Adrenal gland (tissue), 19 donors: ENCODE measurements at places on chromosomes 16 and 17.
A peak's percentile ranks its signal among the peaks of the same experiment; 100 is the strongest.

DNA sequence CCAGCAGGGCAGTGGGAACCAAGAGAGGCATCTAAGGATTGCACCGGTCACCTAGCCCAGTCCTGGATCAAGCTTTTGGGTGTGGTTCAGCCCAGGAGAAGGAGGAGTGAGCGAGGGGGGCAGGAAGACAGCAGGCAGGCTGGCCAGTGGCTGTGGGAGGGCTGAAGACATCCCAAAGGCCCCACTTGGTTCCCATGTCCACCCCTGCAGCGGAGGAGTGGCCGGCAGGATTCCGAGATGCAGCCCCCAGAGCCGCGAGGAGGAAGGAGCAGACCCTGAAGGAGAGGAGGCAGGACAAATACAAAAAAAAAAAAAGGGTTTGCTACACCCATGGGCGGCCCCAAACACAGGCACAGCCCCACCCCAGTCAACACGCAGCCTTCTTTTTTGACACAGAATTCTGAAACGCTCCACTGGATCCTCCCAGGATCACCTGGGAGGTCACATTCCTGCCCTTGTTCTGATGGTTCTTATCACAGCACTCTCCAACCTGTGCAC, 1.1 kb upstream of the SLC47A2 start:
- DNase-seq: no peak

- DNase-seq: no peak
These were observed 8.4 kb upstream of the ARHGAP17 start for GRCh38 chr16:25023556-25023955.

DNA sequence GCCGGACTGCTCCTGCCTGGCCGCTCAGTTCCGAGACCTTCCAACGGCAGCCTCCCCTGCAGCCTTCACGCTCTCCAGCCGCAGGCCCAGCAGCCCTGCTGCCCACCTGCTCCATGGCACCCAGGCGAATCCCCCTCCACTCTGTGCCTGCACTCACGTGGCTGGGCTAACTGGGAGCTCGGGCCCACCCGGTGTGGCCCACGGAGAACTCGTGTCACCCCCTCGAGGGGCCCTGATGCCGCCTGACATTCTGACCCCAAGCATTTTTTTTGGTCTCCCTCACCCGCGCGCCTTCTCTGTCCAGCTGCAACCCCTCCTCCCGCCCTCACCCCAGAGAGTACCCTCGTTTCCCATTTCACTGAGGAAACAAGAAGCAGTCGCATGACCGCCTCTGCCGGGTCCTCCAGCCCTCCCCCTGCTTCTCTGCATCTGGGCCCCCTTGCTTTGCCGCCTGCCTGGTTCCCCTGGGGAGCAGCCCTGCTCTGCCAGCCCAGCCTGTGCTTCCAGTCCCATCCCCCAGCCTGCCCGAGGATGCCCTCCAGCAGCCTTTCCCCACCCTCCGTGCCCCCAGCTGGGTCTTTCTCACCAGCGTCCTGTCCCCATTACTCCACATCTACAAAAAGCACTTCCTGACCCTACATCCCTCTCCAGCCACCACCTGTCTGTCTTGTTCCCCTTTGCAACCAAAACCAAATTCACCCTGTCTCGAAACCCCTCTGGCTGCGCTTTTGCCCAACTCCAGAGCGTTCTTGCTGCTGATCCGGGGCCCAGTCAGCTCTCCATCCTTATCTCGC, 146.4 kb upstream of the CHMP6 start:
- DNase-seq: no peak

DNA sequence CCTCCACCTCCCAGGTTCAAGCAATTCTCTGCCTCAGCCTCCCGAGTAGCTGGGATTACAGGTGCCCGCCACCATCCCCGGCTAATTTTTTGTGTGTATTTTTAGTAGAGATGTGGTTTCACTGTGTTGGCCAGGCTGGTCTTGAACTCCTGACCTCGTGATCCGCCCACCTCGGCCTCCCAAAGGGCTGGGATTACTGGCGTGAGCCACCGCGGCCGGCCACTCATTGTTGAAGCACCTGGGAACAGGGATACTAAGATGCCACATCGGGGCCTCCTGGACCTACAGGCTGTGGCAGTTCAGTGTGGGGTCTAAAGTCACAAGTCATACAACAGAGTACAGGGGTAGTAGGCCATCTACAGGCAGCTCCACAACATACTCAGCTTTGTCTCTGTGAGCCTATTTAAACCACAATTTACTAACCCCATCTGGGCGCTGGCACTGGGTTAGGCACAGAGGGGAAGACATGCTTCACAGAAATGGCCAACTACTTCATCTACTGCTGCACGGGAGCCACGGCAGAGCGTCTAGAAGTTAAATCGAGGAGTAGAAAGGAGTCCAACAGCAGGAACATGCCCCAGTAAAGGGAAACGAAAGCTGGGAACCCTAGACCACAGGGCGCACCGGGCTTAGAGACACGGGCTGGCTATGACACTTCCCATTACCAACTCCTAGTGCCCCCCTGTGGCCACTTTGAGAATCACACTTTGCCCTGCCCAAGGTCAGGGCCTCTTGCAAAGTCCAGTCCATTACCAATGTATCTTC, 4.3 kb downstream of the VAMP2 start:
- DNase-seq: peak; percentile 97

DNA sequence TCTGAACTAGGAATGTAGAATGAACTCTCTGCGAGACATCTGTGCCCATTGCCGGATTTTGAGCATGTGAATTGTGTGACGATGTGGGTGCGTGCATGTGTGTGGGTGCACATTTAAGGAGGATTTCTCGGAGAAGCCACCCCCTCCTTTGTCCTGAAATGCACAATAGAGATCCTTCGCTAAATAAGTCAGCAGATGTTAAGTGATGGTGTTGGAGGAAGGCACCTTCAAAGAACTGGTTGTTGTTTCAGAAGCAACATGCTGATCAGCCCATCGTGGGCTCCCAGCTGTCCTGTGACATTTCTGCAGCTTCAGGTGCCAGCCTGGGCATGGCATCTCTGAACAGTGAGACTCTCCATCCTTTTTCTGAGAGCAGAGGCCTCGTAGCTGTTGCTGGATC, 194.9 kb downstream of the MSI2 start:
- DNase-seq: no peak

DNA sequence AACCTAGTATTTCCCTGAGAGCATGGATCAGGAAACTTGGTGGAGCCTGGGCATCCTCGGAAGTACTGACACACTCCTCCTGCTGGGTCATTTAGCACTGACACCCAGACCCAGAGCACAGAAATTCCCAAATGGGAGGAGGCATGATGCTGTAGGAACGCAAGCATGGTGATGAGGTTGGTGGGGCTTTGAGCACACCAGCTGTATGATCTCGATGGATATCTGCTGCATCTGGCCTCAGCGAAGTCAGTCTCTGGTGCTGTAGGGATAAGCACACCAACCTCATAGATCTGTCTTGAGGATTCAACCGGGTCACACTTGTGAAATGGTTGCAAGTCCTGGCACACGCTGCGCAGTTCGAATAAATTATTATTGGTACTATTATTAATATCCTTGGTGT, 52.5 kb downstream of the SHISA6 start:
- DNase-seq: no peak
